ENCODE measurements at places on chromosomes 4 and X.

DNA sequence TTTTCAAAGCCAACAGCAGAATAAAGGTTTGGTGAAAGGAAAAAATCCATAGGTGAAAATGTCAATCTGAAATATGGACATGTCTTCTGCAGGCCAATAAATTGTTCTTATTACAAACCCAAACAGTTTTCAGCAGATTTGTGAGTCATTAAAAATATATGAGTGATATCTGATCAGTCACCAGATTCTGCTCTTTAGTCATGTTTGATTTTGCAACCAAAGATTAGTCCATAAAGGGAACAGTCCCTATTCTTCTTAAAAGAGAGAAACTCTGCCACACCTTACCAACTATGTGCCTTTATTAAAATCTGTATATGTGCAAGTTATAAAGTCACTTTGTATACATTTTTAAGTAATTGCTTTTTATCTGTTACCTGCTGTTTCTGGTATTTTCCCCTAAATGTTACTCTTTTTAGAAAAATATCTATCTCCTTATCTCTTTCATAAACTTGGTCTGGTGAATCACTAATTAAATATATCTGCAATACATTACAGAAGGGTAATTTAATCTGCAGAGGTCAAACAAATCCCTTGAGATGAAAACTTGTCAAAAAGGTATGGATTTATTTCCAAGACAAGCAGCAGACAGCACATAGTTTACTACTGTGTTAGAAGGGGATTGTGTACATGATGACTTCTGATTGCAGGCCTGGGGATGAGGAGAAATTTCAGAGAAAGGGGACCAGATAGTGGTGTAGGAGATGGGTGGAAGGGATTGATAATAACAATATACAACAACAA, 322.9 kb upstream of the NWD2 start:
- DNase-seq = no peak

GRCh38 chrX:353566-354535, 32.9 kb downstream of the PPP2R3B start:
- DNase-seq = no peak

DNA sequence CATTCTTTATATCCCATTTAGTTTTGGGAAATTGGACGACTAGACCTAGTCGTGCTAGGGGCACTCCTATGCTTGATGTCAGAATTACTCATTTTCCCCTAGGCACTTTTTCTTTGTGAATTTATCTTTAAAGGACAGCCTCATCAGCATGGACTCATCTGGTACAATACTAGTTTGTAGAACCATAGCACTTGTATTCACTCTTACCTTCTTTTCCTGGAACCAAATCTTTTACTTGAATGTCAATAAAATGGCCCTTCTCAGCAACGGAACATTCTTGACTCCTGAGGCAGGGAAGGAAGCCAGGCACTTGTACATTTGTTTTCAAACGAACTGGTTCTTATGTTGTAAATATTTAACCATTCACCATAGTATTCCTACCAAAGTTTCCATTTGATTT, 187.1 kb downstream of the SHROOM3 start:
- no peak for DNase-seq

DNA sequence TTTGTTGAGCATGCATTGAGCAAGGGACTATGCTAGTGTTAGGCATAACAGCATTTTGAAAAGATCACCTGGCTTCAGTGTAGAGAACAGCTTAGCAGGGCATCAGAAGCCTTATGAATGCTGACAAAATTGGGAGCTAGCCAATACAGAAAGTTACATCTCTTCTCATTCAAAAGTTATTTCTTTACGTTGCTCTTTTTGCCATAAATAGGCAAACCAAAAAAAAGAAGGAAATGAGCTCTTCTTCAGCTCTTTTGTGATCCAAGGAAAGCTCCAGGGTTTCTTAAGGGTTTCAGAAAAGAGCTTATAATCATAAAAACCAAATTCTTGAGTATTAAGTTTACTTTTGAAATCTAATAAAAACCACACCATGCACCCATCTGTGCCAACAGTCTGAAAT, 35.2 kb upstream of the LNX1 start:
- DNase-seq = no peak

DNA sequence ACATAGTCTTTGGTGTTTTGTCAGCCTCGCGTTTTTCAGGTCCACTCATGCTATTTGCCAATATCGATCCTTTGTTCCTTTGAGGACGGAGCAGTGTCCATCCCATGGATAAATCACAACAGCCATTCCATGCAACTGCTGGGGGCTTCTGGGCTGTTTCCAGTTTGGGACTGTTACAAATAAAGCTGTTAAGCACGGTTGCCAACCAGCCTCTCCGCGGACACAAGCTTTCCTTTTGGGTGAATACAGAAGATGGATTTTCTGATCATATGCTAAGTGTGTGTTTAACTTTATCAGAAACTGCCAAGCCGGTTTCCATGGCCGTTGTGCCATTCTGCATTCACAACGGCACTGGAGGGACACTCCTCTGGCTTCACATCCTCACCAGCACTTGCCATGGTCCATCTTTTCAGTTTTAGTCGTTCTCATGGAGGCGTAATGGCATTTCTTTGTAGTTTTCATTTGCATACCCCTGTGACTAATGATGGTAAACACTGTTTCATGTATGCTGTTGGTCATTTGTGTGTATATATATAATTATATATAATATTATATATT, 67.8 kb downstream of the ABLIM2 start:
- no peak for DNase-seq

- no peak for DNase-seq
Observed at GRCh38 chr4:38560768-38561558, 103.0 kb upstream of the KLF3 start.

DNA sequence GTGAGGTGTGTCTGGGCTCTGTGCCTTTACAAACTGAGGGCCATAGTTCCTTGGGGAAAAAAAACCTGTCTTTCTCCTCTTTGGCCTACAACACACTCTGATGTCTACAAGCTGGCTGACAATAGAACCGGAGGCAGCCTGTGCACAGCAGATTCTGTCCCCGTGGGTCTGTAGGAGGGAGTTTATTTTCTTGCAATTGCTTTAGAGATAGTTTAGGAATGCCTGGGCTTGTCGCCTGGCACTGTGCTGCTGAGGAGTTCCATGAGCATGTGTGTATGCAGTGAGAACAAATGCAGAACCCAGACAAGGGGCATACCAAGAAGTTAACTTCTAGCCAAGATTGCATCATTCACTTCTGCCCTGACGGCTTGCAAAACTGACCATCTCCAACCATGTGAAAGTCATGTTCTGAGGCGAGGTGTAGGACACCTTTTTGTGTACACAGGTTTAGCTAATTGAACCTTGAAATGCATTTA, 54.1 kb downstream of the CCNI start:
- no peak for DNase-seq

DNA sequence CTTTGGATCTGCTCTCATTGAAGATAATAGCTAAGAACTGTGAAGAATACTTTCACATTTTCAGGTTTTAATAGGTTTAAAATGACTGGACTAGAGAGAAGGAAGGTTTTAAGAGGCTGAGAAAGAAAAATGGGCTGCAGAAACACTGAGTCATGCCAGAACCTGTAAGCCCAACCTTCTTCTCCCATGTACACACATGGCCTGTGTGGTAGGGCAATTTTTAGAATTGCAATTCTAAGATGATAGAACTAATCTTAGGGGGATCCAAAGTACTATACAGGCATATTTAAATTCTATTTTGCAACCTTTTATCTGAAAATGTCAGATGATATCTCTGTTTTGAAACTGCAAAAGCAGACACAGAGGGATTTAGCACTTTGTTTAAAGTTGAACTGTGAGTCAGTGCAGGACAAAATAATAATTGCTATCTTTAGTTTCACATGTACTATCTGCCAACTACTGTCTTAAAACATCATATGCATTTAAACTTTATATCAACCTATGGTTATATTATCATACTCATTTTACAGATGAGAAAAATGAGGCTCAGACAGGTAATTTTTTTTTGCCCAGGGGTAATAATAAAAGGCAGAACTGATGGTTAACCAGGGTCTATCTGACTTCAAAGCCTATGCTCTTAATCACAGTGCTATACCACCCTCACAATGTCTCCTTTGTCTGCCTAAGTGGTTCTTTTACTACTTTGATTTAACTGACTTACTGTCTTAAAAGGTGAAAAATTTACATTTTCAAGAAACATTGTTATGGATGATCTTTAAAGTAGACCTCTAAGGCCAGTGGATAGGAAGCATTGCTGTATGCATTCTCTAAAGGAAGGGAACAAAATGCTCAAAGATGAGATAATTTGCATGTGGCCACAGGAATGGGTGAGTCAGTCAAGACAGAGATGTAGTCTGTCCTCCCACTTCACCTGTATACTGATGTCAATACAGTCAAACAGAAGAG, 4.3 kb downstream of the TMPRSS11E start:
- no peak for DNase-seq

DNA sequence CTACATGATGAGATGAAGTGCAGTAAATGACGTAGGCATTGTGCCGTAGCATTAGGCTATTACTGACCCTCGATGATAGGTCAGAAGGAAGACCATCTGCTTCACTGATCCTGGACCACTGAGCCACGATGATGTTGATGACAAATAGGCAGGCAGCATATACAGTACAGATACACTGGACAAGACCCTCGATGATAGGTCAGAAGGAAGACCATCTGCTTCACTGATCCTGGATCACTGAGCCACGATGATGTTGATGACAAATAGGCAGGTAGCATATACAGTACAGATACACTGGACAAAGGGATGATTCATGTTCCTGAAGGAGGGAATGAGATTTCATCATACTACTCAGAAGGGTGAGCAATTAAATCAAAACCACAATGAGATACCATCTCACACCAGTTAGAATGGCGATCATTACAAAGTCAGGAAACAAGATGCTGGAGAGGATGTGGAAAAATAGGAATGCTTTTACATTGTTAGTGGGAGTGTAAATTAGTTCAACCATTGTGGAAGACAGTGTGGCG, 50.9 kb downstream of the BEND4 start:
- no peak for DNase-seq

DNA sequence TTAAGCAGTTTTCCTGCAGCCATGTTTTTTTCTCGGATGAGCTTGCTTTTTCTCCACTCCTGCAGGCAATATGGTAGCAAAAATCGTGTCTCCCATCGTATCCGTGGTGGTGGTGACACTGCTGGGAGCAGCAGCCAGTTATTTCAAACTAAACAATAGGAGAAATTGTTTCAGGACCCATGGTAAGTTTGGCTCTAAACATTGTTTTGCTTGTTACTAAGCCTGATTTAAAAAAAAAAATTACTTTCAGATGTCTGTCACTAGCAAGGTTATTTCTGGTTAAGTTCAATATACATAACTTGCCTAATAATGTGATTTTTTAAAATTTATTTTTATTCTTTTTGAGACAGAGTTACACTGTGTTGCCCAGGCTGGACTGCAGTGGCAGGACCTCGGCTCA, 17.5 kb upstream of the GYG2 start:
- no peak for DNase-seq

DNA sequence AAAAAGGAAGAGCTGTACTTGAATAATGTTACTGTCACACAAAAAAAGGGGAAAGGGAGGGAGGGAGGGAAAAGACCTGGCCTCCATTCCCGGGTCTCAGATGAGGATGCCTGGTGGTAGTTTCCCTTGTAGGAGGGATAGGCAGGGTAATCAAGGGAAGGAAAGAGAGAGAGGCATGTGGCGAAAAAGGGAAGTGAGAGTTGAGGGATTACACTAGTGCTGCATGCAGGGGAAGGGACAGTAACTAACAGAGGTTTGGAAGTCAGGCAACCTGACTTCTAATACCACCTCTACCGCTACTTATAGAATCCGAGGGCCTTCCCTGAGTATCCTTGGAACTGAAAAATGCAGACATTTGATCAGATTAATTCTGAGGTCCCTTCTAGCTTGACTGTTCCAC, 821.7 kb upstream of the FTHL17 start:
- DNase-seq = no peak

GRCh38 chr4:75549019-75549418, 6.8 kb upstream of the ODAPH start:
- DNase-seq = no peak

GRCh38 chr4:3530051-3530450, 2.2 kb downstream of the LRPAP1 start:
- no peak for DNase-seq

GRCh38 chrX:37796310-37796709, 16.5 kb downstream of the CYBB start:
- DNase-seq = no peak

DNA sequence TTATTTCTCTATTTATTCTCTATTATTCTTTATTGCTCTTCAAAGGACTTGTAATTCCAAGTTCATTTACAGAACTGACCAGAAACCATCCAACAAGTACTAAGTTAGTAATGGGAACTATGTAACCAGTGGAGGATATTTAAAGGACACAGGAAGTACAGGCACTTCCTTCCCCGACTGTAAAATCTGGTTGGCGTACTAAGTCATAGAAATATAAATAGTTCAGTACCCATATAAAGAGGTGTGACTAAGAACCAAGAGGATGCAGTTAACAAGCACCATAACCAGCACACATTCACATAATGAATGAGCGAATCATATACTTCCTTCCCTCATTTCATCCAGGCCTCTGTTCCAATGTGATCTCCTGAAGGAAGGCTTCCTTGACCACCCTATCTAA, 3.6 kb upstream of the EIF4E start:
- no peak for DNase-seq

DNA sequence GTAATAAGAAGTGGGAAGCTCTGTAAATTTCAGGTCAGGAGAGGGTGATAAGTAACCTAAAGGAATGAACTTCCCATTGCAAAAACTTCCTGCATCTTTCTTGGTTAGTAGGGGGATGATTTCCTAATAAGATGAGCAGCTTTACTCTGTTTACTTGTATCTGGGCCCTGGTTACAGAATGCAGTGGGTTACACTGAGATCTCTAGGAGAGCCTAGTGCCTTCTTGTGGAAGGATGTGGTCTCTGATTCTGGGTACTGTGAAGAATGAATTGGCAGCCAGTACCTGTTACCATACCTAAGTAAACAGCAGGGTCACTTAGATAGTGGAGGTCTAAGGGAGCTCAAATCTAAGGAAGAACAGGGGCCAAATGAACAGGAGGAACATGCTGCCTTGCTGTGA, 320.6 kb downstream of the ARHGAP10 start:
- DNase-seq = no peak

- DNase-seq = no peak
Observed at GRCh38 chr4:141329174-141329569, 108.5 kb downstream of the ZNF330 start.

- no peak for DNase-seq
Observed at GRCh38 chr4:85834934-85835333, 360.0 kb downstream of the ARHGAP24 start.

GRCh38 chr4:123495530-123495929, 98.9 kb downstream of the SPRY1 start:
- no peak for DNase-seq

GRCh38 chr4:185165605-185166063, 22.6 kb downstream of the SLC25A4 start:
- no peak for DNase-seq

DNA sequence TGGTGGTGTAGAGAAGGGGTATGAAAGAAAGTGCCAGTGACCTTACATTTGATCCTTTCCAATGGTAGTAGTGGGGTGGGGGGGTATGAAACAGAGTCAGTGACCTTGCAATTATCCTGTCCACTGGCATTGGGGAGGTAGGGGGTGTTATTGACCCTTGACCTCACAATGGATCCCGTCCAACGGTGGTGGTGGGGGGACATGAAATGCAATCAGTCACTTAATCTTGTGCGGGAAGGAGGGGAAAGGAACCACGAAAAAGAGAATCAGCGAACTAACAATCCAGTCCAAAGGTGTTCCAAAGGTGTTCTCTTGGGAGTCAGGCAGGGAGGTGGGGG, 619 bp upstream of the PDK3 start:
- DNase-seq = no peak

- DNase-seq = no peak
Observed at GRCh38 chr4:21544955-21545354, 403.6 kb downstream of the KCNIP4 start.

GRCh38 chr4:7101692-7102515, 34.0 kb upstream of the GRPEL1 start:
- peak; percentile 87 for DNase-seq

Data from neural progenitor cell (in vitro differentiated cells).